ENCODE measurements at places on chromosomes 5 and 9.

DNA sequence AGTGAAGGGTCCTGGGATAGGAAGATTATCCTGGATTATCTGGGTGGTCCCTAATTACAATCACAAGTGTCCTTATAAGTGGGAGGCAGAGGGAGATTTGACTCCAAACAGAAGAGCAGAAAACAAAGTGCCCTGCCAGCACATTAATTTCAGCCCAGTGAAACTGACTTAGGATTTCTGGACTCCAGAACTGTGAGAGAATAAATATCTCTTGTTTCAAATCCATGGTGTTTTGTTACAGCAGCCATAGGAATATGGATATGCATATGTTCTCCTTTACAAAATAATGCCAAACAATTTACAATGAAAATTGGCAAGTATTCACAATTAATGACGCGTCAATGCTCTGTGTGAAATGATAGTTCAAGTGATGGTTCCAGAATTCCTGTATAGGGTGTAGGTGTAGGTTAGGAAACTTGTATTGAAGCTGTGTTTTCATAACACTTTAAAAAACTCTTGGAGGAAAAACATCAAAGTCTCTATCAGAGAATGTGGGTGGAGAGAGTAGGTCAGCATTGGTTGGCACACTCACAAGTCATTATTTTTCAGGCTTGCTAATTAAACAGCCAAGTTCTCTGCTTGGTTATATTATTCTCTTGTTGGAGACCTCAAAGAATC, 19.9 kb upstream of the PLPP1 start:
- no peak for DNase-seq

GRCh38 chr9:126485662-126486061, 128.1 kb upstream of the LMX1B start:
- DNase-seq = no peak

- no peak for DNase-seq
Observed at GRCh38 chr5:36017622-36018021, 26.4 kb upstream of the UGT3A1 start.

GRCh38 chr5:177426566-177427210, at the start of gene GRK6:
GRK6 (plus strand) TSS chr5:177426676; CDS start chr5:177426846, 170 bp downstream.
- DNase-seq = peak; percentile 87

DNA sequence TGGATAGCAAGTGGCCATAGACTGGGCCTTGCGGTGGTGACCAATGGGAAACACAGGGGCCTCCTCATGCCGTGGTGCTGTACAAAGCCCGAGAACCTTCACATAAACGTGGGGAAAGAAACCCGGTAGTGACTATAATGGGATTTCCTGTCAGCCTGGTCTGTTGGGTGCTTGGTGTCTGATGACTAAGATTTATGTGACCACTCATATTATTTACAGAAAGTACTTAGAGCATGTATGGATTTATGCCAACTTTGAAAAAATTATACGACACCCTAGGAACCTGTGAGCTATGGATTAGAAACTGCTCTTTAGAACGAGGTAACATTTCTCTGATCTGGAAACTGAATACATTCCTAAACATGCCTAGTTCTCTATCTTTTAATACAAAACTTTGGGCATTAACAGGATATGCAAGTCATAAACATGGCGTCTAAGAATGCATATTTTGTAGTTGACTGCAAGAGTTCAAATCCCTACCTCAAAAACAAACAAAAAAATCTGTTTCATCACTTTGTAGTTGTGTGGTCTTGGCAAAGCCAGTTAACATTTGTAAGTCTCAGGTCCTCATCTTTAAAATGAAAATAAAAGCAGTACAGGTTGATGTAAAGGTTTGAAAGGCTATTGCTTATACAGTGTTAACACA, 85.4 kb downstream of the TMEM167A start:
- no peak for DNase-seq

GRCh38 chr9:136370037-136370436, 3.4 kb downstream of the CARD9 start:
- no peak for DNase-seq
